CD8-positive, alpha-beta memory T cell (primary cell): ENCODE measurements at places on chromosomes 11 and 22. TPM values are rescaled to one million over a fixed set of nuclear protein-coding genes. Genes with fewer than 3 reads are reported as not detected.

APOA4 gene
- not detected for total RNA-seq

KCNJ11 gene
- total RNA-seq = 0.53 TPM

CDKN1C gene
- 1.1 TPM for total RNA-seq

B3GAT1 gene
- 0.35 TPM for total RNA-seq

CSF2RB gene
- 0.20 TPM for total RNA-seq

OR52B2 gene
- total RNA-seq = not detected

AASDHPPT gene
- 56.2 TPM for total RNA-seq

SGSM1 gene
- total RNA-seq = 0.31 TPM

SERPIND1 gene
- total RNA-seq = not detected

ME3 gene
- 1.3 TPM for total RNA-seq

CDC42BPG gene
- total RNA-seq = 0.66 TPM

CATSPERZ gene
- total RNA-seq = not detected

DNA sequence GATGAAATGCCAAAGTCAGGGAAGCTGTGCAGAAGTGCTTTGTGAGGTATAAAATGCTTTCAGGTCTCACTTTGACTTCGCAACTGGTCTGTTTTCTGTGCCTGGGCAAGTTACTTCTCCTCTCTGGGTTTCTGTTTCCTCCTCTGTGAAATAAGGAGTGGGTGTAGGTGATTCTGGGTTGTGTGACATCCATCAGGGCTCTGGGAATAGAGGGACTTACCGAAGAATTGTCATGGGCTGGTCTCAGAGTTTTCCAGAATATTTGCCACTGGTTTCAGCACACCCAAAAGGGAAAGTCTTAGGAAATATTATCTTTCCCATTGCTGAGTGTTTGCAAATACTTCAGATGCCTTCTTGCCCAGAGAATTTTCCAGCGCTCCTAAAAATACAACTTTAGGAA, 118.4 kb downstream of the KIAA1671 start:
- DNase-seq = no peak

GRCh38 chr11:69005183-69005630, 7.8 kb downstream of the MRGPRF start:
- DNase-seq = no peak

DNA sequence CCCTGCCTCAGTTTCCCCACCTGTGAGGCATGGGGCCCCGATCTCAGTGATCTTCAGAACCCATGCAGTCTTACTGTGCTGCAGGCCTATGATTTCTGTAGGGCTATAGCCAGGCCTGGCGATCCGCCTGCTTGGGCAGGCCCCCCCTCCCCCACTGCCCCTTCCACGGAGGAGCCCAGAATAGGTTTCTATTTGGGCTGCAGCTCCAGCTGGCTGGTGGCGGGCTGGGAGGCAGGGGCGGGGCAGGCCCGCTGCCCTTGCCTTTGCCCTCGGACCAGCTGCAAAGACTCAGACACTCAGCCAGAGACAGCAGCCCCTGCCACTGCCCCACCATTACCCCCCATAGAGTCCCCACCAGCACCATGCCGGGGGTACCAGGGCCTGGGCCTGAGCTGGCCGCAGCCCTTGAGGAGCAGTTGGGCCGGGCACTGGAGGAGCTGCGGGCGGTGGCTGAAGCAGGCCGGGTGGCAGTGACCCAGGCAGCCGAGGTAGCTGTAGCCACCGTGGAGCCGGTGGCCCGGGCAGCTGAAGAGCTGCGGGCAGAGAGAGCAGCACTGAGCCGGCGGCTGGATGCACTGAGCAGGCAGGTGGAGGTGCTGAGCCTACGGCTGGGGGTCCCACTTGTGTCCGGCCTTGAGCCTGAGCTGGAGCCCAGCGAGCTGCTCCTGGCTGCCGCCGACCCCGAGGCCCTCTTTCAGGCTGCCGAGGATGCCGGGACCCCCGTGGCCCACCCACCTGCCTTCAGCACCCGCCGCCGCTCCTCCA, 12.2 kb downstream of the SMTN start:
- DNase-seq = no peak

GRCh38 chr22:22802339-22802970, 85.2 kb upstream of the IGLL5 start:
- peak; percentile 52 for DNase-seq

- DNase-seq = no peak
These were observed 515.1 kb downstream of the CNTN5 start for GRCh38 chr11:99535819-99536218.

GRCh38 chr11:102552447-102553194, 22.1 kb upstream of the MMP7 start:
- DNase-seq = no peak

- no peak for DNase-seq
These were observed 18.1 kb downstream of the DRD4 start for GRCh38 chr11:655036-655726.

- no peak for DNase-seq
These were observed 23.9 kb downstream of the LRFN4 start for GRCh38 chr11:66880496-66881450.

DNA sequence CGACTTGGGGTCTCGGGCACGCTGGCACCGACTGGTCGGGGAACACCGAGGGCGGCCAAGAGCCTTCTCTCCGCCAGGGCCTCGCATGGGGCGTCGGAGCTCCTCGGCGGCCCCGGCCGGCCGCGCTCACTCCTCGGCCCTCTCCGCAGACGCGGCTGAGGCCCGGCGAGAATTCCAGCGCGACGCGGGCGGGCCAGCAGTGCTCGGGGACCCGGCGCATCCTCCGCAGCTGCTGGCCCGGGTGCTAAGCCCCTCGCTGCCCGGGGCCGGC, 5.6 kb downstream of the TBX1 start:
- no peak for DNase-seq

DNA sequence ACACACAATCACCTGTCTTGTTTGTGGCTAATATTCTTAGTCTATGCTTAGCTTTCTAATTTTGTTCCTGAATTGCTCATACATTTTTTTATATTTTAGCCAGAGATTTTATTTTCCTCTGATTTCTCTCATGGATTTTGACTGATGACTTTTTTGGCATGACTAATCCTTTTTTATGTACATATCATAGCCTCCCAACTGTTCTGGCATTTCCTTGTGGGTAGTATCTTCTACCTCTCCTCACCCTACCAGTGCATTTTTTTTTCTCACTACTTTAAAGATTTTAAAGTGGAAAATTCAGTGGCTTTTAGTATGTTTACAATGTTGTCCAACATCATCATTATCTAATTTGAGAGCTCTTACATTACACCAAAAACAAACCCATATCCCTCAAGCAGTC, 84.4 kb upstream of the TENM4 start:
- no peak for DNase-seq

DNA sequence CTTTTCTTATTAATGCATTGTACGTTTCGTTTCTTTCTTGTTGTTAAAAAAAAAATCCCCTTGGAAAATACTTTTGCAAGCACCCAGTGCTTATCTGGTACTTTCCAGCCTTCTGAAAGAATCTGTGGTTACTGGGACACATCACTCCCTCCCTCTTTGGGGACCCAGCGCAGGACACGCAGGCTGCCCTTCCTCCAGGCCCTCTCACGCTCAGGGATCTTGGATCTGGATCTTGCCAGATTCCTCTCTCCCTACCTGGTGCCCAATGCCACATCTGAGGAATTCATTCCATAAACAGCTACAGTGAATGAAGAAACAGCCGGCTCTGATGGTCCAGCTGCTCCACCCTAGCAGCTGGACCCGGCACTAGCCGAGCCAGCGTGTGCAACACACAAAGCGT, 55.7 kb downstream of the PHF21B start:
- DNase-seq = no peak

GRCh38 chr11:128331317-128331716, 256.0 kb downstream of the ETS1 start:
- no peak for DNase-seq

- DNase-seq = no peak
These were observed 47.1 kb upstream of the UCP3 start for GRCh38 chr11:74055938-74056337.

GRCh38 chr11:3217818-3218482, 663 bp downstream of the MRGPRG start:
- DNase-seq = no peak

- no peak for DNase-seq
These were observed 71.0 kb downstream of the SYN3 start for GRCh38 chr22:32987081-32987631.

- DNase-seq = no peak
These were observed 37.5 kb upstream of the HEPHL1 start for GRCh38 chr11:93983542-93984195.

- DNase-seq = no peak
These were observed 77.1 kb upstream of the CD82 start for GRCh38 chr11:44488165-44488965.

GRCh38 chr11:92698742-92699141, 270.7 kb upstream of the MTNR1B start:
- no peak for DNase-seq

DNA sequence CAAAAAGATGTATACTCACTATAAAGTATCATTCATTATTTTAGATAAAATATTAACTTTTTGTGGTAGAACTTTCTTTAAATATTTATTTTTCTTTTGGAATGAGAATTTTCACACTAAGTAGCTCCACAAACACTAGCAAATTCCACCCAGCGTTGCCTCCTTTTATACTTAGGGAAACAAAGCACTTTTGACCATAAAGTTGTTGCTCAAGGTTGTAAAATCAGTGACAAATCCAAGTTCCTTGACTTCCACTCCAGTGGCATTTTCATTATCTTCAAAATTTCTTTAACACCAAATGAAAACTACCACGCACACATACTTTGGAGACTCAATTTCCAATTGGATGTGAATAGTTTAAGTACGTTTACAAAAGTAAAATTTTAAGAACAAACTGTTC, 431.2 kb downstream of the DLG2 start:
- no peak for DNase-seq
